ENCODE measurements at places on chromosomes 5 and 9. TPM values are rescaled to one million over a fixed set of nuclear protein-coding genes. Genes with fewer than 3 reads are reported as not detected.

The MARVELD2 gene
- total RNA-seq = 3.8 TPM

The SLC26A2 gene
- 21.0 TPM for total RNA-seq

The PLGRKT gene
- total RNA-seq = 26.1 TPM

The PCDHGA5 gene
- 5.6 TPM for total RNA-seq

The ANKRD55 gene
- total RNA-seq = 0.13 TPM

The SH3TC2 gene
- total RNA-seq = 1.5 TPM
